Stimulated activated CD8-positive, alpha-beta memory T cell treated with anti-CD3 and anti-CD28 coated beads, Interleukin-4, amount 100 ng/mL, for 1 hour (primary cell): ENCODE measurements at places on chromosomes 1 and 21.

GRCh38 chr1:44786138-44786840 is 1.7 kb downstream of the BEST4 start:
- no peak for DNase-seq

DNA sequence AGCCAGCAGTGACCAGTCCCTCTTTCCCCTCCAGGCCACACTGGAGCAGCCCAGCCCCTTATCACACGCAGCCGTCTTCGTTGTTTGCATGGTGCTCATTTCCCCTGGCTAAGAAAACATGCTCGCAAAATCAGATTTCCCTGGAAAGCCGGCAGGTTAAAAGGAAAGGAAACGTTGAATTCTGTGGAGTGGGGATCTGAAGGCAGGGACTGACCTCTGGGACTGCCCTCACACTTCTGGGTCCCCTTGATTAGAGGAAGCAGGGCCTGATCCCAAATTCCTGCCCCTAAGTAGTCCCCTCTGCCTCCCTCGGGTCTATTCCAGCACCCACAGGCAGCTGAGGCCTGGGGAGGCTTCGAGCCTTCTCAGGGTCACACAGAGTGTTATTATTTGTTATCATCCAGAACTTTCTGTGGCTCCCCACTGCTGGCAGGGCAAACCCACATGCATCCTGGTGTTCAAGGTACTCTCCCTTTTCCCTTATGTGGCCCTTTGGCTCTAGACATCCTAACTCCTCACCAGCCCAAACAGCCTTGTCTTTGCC is 125.2 kb upstream of the ZBTB40 start:
- DNase-seq = no peak

DNA sequence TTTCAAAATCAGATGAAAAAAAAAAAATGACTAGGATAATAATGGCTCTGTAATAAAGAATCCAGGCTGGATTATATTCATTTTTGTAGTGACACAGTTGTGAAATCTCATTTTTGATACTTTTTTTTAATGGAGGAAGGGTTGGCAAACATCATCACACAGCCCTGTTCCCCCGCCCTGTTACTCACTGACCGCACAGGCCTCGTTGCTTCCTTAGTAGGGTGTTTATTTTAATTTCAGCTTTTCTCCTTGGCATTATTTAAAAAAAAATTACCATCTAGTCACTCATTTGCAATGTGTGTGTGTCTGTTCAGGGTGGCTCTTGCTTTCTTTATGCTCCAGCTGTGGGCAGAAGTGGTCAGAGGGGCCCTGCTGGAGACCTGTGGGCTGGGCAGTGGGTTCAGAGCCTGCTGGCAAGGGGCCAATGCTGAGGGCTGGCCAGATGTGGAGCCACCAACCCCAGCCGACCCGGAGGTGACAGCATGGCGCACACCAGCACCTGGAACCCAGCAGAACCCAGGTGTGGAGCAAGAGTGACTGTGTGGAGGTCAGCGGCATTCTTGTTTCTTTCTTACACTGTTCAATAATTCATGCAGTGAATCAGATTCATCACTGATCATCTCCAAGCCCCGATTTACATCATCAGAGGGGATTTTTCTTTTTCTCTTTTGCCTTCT is 44.6 kb downstream of the ZSCAN20 start:
- DNase-seq = no peak

- DNase-seq = peak; percentile 75
Observed at GRCh38 chr21:42227909-42228708, 9.2 kb downstream of the ABCG1 start.

DNA sequence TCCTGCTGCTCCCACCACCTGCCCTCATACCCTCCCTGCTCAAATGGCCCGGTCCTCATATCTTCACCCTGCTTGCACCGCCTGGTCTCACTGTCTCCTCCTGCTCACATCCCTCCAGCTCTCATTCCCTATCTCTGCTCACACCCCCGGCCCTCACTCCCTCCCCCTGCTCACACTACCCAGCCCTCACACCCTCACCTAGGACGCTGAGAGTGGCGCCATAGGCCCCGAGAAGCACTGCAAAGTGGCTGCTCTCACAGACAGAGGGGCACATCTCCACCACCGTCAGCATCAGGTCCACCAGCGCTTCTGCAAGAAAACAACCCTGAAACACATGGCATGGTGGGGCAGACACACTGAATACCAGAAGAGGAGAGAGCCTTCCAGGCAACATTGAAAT is 38.6 kb downstream of the MRAP start:
- no peak for DNase-seq

GRCh38 chr1:94986783-94987182 is 59.9 kb upstream of the CNN3 start:
- no peak for DNase-seq

GRCh38 chr1:50603274-50604271 is 180.3 kb upstream of the DMRTA2 start:
- no peak for DNase-seq

DNA sequence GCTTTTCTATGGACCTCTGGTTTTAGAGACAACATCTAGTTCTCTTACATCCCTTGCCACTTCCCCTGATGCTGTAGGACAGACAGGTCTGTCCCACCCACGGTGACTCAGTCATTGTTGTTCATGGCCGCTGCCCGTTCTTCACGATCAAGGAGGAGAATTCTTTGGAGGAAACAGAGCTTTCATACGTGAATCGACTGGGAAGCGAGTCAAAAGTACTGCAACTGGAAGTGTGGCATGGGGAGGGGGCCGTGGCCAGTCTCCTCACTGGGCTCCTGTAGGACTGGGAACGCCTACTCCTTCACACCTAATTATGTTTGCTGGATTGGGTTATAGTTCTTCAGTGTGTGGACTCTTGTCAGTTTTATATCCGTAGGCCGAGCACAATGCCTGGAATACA is 4.4 kb upstream of the SLC37A1 start:
- DNase-seq = no peak

DNA sequence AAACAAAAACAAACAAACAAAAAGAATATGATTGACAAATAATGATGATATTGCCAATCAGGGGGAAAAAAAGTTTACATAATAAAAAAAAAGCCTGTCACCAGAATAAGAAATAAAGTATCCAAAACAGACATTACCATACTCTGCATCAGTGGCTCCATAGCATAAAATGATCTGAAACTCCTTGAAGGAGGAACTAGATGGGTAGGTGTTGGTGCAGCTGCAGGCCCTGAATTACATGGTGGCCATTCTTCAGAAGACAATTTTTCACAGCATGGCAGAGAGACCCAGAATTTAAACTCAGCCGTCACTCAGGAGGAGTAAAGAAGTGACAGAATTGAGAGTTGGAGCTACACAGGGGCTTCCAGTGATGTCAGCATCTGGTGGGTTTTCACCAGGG is 60.2 kb downstream of the GLUL start:
- no peak for DNase-seq
